Iris pigment epithelial cell (primary cell): ENCODE measurements at places on chromosomes 11 and 22.

DNA sequence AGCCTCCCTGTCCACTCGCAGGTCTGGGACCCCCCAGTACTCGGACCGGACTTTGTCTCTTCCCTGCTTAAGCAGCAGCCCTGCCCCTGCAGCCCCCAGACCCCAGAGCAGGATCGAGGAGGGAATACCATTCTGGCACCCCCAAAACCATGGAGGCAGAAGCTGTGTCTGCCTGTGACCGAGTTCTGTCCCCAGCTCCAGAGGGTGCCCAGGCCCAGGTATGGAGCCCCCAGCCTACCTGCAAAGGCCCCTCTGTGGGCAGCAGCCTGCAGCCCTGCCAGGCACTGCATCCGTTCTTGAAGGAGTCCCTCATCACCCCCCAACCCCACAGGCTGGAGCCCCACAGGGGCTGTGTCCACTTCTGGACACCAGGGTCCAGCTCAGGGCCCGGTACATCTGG lies 163.8 kb downstream of the BRD1 start:
- DNase-seq = no peak

GRCh38 chr22:27895600-27895999 lies 23.5 kb downstream of the PITPNB start:
- no peak for DNase-seq

- DNase-seq = no peak
Observed at GRCh38 chr11:66888282-66888681, 31.4 kb downstream of the LRFN4 start.

DNA sequence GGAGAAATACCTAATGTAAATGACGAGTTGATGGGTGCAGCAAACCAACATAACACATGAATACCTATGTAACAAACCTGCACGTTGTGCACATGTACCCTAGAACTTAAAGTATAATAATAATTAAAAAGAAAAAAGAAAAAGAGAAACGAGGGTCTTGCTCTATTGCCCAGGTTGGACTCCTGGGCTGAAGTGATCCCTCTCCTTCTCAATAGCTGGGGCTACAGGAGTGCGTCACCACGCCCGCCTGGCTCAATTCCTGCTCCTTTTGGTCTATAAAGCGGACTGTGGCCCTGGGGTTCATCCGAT lies 521 bp upstream of the PTS start:
- peak; percentile 85 for DNase-seq

DNA sequence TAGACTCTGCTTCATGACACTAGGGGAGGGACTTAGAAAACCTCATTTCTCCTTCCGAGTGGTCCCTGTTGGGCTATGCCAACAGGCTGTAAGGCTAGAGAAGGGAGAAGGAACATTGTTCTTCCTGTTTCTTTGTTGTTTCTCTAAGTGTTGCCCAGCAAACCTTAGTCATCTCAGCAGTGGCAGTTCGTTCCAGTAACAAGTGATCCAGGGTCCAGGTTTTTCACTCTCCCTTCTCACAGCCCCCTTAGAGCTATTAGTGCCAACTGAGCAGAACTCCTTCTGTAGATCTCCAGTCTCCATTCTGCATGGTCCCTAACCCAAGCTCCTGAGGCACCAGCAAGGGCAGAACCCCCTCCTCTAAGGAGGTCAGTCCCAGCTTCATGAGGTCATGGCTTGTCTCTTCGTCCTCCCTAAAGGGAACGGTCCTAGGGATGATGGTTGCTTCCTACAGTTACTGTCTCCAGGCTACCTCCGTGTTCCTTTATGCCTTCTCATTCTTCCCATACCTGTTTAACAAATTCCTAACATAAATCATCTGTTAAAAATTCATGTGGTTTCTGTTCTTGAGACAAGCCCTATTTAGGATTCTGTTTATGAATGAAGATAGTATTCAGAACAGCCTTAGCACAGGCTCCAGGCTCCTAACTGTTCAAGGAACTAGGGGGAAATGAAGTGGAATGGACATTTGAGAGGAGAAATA lies 168.6 kb upstream of the UBASH3B start:
- DNase-seq = no peak

DNA sequence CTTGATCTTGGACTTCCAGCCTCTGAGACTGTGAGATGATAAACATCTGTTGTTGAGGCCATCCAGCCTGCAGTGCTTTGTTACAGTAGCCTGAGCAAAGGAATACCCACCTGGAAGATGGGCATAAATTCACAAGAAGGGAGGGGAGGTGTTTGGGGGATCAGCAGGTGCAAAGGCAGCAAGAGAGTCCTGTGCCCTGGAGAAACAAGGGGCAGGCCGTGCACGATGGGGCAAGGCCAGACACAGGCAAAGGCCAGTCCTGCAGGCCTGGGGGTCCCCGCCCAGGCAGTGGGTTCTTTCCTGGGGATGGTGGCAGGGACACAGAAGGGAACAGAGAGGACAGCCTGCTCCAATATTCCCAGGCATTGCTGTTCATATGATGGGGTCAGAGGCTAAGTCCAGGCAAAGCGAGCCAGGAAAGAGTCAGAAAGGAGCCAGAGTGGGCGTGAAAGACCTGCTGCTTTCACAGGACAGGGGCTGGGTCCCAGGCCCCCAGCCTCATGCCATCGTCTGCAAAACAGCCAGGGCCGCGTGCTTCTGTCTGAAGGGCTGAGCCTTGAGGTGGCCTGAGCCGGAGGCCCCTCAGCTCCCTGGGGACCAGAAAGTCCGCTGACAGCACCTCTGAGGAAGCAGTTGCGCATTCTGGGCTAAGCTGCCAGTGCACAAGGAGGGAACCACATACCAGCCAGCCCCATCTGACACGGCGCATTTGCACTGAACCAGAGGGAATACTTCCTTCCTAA lies 48.8 kb downstream of the MYEOV start:
- DNase-seq = no peak

- DNase-seq = peak; percentile 34
Observed at GRCh38 chr11:2268729-2269600, 1.4 kb downstream of the ASCL2 start.

- DNase-seq = no peak
Observed at GRCh38 chr11:127130321-127130720, 129.8 kb upstream of the KIRREL3 start.

DNA sequence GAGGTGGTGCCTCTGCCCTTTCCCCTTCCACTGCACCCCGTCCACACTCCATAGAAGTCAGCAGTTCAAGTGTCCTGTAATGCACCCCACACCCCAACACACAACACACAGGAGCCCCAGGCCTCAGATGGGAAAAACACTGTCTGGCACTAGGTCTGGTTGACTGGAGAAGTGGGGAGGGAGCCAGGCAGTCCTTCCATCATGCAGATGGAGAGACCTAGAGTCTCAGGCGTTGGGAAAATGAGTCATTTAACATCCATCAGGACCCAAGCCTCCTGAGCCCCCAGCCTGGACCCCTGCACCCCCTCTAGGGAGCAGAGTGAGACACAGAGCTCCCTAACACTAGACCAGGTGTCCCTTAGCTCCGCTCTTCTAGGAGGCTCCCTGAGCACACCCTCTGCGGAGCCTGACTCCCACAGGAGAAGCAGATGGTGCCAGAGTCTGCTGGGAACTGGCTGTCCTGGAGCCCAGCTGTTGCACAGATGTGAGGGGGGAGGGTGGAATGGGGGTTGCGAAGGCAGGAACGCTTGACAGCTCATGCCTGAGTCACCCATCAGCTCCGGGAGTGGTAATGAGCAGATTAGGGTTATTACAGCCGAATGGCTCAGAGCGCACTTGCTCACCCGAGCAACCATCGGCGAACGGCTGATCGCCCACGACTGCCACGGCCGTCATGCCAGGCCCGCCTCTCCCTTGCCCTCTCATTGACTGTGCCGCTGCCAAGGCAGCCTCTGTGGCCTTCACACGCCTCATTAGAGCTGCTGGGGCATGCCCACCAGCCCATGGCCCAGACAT lies 22.1 kb upstream of the SYT7 start:
- DNase-seq = peak; percentile 76

DNA sequence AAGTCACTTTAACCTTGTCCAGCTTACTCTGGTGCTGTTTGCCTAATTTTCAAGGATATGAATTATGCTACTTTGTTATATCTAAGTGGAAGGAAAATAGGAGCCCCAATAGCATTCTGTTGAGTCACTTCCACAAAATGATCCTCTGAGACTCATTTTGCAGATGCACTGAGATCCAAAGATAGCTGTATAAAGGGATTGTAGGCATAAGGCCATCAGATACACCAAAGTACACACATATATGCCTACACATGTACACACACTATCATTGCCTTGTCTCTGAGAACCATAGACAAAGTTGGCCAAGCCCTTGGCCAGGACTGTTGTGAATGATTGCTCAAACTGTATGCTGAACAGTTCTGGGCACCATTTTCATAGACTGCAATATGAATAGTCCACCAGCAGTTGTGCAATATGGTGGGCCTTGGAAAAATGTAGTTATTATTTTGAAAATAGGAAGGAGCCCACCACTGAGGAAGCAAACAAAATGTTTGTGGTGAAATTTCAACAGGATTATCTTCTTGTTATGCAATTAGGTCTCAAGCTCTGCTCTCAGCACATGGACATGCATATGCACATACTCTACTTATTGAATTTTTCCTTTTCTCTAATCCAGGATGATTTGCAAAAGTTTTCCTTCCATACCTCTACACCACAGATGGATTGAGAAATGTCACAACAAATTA lies 186.0 kb upstream of the CTSC start:
- DNase-seq = peak; percentile 74

DNA sequence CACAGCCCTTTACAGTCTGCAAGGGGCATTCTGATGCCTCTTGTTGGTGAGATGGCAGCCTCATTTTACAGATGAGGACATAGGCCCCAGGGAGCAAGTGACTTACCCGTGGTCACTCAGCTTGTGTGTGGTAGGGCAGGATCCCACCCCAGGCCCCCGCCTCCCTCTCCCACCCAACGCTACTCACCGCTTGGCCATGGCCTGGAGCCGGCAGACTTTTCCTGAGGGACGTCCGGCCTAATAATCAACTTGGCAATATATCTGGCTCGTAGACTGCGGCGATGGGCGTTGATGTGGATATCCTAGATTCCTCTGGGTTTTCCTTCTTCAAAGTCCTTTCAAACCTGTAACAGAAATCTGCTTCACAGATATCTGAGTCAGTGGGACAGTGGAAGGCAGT lies 57.1 kb downstream of the ARHGAP8 start:
- DNase-seq = no peak

- DNase-seq = no peak
Observed at GRCh38 chr22:50564289-50564688, 1.6 kb upstream of the SYCE3 start.

DNA sequence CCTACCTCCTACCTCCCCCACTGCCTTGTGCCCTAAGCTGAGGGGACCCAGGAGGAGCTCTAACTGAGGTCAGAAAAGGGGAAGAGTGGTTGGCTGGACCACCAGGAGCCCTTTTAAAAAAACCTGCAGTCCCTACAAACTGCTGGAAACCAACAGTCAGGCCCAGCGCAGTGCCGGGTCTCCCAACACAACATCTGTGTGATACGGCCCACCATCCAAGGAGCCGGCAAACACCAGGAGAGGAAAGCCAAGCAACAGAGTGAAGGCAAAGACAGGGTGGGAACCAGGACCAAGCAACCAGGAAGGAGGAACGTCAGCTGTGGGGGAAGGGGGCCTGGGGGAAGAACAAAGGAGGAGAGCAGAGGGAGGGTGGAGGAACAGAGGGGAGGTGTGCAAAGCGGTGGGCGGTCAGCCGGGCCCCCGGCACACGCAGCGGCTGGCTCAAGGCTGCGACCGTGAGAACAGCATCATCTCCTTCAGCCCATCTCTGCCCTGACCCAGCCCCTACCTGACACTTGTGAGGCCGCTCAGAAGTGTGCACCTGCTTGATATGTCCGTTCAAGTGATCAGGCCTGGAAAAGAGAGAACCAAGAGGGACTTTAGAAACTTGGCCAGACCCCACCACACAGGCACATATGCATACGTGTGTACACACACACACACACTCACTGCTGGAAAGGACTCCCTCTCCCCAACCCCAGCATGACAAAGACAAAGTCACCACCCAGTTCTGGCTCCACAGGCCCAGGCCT lies 3.6 kb downstream of the PATZ1 start:
- DNase-seq = no peak

DNA sequence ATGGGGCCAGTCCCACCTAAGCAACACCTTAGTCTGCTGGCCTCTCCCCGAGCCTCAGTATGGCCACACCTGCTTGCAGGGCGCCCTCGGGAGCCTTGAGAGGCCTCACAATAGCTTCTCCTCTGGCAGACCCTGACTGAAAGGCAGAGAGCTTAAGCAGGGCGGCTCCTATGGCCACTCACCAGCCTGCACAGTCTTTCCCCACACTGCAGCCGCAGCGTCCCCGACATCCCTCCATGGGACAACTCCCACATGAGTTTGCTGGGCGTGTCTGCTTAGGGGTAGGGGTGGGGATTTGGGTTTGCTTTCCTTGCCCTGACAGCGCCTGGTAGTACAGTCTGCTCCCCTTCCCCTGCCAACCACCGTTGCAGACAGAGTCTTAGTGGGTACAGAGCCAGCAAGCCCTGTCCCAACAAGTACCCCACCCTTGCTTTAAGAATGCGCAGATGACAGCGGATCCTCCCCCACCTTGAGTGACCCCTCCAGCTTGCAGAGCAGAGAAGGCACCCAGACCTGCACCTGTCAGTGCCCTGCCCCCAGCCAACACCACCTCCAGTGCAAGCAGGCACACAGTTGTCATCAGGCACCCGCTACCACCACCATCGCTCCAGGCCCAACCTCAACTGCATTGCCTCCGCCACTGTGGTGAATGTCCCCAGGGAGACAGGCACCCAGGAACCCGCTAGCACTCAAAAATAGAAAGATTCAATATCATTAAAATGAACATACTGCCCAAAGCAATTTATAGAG lies 413.8 kb upstream of the ARHGAP42 start:
- no peak for DNase-seq

GRCh38 chr11:69000391-69000790 lies 12.7 kb downstream of the MRGPRF start:
- no peak for DNase-seq

GRCh38 chr11:92152245-92152644 lies 72.4 kb upstream of the FAT3 start:
- no peak for DNase-seq

DNA sequence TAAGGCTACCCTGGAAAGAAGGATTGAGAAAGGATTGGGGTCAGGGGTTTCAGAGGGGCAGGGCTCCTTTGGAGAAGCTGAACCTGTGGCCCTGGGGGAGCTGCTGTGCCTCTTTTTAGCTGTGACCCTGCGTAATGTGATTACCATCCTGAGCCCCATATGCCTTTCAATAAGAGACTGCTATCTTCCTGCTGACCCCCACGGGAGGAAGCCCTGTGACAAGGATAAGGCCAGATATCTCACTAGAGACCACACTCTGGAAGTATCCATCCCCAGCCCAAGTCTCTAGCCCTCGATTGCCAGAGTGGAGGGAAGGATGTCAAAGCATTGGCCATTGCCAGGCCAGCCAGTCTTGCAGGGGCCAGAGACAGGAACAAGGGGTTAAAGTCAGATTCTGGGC lies 4.8 kb upstream of the SLC39A13 start:
- no peak for DNase-seq

DNA sequence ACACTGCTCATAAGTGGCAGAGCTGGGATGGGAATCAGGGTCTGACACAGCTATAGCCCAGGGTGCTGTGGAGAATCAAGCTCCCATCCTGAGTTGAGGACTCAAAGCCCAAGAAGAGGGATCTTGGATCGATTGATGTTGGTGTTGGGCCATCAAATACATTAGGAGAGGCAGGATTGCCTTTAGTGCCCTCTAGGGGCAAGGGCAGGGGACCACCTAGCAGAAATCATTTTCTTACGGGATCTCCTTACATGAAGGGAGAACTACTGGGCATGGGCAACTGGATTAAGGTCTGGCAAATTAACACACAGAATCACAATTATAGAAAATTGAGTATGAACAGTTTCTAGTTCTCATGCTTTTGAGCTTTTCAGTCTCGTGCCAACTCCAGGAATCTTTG lies 24.9 kb upstream of the EMSY start:
- DNase-seq = peak; percentile 3

- DNase-seq = no peak
Observed at GRCh38 chr11:28542561-28542960, 434.4 kb downstream of the METTL15 start.
